ENCODE measurements at places on chromosomes 12 and 14.

- no peak for DNase-seq
These were observed 5.6 kb upstream of the GCH1 start for GRCh38 chr14:54908190-54908589.

DNA sequence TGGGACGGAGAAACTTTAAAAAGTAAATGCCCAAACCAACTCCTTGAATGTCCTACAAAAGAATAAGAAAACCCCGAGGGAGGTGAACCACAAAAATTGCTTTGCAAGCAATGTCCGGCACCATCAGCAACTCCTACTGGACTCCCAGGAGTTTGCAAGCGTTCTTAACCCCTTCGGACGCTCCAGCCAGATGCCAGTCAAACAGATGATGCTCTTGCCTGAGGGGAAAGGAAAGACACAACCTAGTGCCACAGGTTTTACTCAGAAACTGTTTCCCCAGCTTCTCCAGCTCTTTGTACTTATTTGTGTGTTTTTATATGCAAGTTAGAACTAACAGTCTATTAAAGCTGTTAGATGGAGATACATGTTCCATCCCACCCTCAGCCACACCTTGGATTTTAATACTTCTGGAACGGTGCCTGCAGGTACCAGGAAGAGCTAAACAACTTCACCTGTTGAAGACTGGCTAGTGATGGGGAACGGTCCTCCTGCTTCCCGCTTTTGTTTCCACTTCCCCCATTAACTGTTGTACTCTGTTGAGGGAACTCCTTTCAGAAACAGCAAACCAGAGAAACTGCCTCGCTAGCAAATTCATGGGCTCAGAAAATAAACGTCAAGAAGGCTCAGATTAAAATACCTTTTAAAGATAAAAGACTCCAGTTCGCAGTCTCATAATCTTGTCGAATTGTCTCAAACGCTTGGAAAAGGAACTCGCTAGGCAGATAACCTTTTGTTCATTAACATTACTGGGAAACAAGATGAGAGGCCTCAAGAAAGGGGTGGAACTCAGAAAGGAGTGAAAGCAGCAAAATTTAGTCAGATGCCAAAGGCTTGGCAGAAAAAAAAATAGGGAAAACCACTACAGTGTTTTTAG lies 1.1 kb upstream of the FERMT2 start:
- DNase-seq, result no peak

- DNase-seq, result no peak
These were observed 9.6 kb downstream of the NAB2 start for GRCh38 chr12:57098546-57098945.

- no peak for DNase-seq
These were observed 102.3 kb upstream of the CPSF6 start for GRCh38 chr12:69136931-69137613.

DNA sequence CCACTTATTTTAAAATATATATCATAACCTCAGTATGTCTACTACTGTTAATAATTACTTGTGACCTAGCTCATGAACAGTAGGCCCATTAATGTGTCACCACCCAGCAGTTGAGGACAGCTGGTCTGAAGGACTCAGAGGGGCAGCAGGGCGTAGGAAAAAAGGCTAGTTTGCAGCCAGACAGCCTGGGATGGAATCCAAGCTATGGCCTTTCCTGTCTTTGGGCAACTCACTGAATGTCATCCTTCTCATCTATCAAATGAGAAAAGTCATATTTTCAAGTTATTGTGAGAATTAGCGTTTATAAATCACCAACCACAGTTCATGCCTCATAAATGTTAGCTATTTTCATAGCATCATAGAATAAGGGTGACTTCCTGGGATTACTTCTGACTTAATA lies 12.3 kb downstream of the DENND5B start:
- DNase-seq, result no peak

Measured in T-helper 1 cell (primary cell).